ENCODE measurements at places on chromosomes 6 and 20. TPM values are rescaled to one million over a fixed set of nuclear protein-coding genes. Genes with fewer than 3 reads are reported as not detected.

GRCh38 chr6:135568379-135568778 is 70.8 kb upstream of the AHI1 start:
- peak; percentile 52 for DNase-seq

DNA sequence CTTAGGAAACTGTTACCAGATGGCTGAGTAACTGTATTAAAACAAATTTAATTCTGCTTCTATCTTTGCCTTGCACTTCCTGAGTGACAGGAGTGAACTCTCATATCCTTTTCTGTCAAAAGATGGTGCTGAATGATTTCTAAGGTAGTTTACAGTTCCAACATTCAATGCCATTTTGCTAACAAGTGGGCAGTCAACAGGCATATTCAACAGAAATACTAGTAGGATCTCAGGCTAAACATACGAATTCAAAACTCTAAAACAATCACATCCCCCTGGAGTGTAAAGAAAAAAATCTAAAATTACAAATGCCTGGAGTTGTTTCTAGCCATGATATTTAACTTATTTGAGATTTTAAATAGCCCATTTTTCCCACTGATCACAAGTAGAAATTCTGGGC is 6.7 kb downstream of the PSMB9 start:
- DNase-seq, result no peak

Gene ADGB
- total RNA-seq, result not detected

DNA sequence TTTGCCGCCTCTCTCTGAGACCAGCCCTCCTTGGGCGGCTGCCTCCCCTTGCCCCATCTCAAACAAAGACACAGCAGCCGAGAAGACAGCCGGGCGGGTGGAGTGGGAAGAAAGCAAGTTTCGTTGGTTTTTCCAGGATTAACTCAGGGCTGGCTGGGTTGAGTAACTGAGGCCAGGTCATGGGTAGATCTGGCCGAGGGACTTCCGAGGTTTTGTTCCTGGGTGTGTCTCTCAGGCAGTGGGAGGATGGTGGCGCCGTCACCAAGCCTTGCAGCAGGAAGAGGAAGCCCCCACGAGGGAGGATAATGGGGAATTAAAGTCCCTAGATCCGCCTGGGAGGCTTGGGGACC is 167.2 kb downstream of the TTLL2 start:
- DNase-seq, result no peak

Gene PRSS16
- 0.62 TPM for total RNA-seq

DNA sequence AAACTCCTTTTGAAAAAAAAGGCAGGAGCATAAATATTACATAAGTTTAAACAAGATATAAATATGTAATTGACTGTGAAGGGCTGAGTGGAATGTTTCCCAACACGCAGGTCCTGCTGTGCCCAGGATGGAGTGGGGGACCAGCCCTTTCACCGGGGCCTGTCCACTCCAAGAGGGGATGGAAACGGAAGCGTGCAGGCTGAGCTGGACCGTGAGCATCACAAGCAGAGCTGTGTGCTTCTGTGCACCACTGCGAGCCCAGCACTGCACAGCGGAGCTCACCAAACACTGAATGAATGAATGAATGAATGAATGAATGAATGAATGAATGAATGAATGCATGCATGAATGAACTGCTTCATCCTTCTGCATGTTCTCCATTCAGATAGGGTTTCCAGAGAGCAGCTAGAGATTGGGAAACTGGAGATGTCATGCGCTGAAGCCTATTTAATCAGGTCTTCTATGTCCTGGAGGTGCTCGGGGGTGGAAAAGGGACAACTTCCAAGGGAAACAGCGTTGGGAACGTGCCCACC is 157.7 kb downstream of the ANKRD60 start:
- DNase-seq, result no peak

- no peak for DNase-seq
These were observed 387.8 kb downstream of the TAF4 start for GRCh38 chr20:61677928-61678327.

GRCh38 chr20:57265997-57266290 is 497 bp downstream of the BMP7 start:
- DNase-seq, result no peak

GRCh38 chr6:136510782-136511181 is 39.4 kb downstream of the MAP7 start:
- DNase-seq, result no peak

Gene SAMD5
- 2.7 TPM for total RNA-seq

DNA sequence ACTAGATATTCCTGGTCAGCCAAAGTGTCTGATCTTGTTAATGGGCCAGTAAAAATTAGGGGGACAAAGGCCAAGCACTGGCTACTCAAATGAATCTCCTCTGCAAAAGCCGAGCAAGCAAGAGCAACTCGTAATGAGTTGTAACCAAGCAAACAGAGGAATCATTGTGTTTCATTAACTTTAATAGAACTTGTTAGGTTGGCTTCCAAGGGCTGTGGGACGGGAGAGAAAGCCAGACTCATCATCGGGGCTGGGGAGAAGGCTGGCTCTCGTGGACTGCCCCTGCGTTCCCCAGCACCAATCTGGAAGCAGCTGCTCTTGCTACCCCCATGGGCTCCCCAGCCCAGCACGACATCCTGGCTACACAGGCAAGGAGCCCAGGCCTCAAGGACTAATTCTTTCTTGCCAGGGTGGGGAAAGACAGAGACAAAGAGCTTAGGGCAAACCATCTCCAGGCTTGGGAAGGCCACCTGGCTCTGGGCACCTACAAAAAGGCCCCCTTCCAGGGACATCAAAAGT is 10.5 kb upstream of the SCUBE3 start:
- DNase-seq, result no peak

DNA sequence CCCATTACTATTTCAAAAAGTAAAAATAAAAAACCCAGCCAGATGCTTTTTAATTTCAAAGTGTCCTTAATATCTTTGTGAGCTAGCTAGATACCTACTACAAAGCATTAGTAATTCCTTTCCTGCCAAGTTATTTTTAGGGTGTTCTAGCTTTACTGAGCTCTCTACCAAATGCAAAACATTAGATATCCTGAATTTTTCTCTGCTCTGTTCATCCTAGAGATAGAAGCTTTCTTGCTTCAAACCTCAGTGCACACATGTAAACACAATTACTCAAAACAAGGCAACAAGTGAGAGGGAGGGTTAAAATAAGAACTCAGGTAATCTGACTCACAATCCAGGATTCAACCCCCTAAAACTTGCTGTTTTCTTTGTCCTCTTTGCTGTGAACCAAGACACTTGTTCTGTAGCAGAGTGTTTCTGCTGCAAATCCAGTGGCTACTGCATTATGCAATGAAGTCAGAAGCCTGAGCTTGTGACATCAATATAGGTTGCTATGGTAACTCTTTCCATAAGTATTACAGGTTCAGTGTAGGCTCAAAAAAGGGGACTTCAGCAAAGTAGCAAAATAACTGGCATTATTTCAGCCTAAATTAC is 72.6 kb upstream of the STXBP5 start:
- no peak for DNase-seq

DNA sequence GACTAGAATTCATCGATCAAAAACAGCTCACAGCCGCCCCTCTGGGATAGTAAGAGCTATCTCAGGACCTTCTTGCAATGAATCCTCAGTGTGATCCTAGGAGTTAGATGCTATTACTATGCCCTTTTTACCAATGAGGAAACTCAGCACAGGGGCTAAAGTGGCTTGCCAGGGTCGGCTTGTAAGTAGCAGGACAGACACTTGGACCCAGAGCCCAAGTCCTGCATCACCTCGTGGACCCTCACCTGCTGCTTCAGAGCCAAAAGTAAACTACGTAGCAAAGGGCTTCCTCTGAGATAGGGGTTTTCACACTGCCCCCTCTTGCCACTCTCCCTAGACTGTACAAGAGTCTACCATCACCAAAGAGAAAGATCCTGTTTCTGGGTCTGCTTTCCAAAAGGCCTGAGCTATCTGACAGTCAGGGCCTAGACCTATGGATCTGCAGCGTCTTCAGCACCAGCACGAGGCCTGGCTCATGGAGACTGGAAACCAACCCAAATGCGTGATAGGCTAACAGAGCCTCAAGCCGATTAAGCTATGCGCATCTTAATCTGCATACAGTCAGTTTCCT is 172.3 kb downstream of the ANKRD60 start:
- DNase-seq, result no peak

GRCh38 chr6:89433252-89434149 is 549 bp downstream of the ANKRD6 start:
- DNase-seq, result no peak

Gene PSORS1C1
- 3.4 TPM for total RNA-seq

GRCh38 chr6:137218473-137218916 is 690 bp downstream of the IFNGR1 start:
- peak; percentile 16 for DNase-seq

- DNase-seq, result no peak
These were observed 229.8 kb downstream of the HAO1 start for GRCh38 chr20:7710440-7710839.

DNA sequence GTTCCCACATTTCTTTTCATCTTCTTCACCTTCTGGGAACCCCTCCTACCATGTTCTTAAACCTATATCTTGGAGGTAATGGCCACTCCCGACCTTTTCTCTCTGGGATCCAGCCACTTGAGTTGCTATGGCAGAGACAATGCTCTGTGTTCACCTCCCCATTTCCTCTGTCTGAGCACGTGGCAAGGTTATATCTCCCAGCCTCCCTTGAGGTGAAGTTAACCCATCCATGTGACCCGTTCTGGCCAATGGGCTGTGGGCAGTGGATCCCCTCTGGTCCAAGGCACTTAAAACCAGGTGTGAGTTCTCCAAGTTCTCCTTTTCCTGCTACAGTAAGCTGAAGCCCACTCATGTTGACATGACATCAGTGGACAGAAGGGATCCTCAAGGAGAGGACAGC is 261.4 kb downstream of the LRFN2 start:
- no peak for DNase-seq

DNA sequence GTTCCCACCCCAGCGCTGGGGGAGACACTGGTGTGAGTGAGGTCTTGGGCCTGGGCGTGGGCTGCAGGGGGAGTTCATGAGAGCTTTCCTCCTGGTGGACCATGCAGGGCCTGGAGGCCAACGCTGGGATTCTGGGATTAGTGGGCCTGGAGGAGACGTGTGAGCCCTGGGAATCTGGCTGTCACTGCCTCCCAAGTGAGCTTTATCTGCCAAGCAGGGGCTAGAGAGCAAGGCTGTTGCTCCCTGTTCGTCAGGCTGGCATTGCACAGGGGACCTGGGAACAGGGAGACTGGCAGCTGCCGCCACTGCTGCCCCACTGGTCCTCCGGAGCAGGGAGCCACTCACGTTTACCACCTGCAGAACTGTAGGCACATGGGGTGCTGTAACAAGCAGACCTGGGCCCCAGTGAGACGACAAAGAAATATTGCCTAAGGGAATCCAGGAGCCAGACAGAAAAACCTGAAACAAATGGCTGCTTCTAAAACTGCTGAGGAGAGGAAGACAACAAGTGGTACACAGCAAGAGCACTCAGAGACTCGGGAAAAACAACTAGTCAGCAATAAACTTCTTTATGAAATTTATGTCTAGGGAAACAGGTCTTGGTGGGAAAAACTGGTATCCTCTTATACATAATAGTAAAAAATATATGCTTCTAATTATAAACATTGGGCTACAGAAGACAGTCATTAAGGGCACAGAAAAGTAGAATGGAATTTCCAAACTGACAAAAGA is 45.2 kb downstream of the PPP1R3G start:
- DNase-seq, result no peak

Gene FKBP1A
- 149 TPM for total RNA-seq

DNA sequence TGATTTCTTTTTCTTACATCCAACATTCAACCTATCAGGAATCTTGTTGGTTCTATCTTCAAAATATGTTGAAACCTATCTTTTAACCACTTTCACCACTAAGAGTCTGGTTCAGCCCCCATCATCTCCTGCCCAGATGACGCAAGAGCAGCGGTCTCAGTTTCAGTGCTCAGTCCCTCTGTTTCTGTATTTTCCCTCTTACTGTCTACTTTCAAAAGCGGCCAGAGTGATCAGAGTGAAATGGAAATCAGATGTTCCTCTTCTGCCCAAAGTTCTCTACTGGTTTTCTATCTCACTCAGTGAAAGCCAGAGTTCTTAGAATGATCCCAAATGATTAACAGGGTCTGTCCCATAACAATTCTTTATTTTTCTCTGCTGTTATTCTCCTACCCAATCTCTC is 147.9 kb upstream of the PDE7B start:
- DNase-seq, result no peak

- no peak for DNase-seq
These were observed 627 bp upstream of the RPP21 start for GRCh38 chr6:30344191-30344867.

DNA sequence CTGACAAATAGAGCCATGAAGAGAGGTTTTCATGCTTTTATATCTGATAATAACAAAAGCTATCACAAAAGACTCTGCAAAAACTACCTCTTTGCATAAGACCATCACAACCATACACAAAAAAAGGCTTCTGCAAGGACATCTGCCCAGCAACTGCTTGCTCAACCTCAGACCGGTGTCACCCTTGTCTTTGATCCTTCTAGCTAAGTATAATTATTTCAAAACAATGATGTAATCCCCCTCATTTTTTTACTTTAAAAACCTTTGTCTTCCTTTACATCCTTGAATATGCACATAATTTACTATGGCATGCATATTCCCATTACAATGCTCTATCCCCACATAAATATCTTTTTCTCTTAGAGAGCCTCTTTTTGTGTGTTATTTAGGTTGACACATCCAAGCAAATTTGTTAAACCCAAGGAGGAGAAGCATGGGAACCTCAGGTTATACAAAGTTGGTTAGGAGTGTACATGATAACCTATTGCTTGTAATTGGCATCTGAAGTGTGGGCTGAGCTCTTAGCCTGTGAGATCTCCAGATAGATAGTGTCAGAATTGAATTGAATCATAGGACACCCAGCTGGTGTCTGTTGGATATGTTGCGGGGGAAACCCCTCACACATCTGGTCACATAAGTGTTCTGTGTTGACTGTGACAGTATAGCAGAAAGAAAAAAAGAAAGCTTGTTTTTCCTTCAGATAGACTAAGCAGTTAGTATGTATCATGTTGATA is 20.7 kb upstream of the CGA start:
- DNase-seq, result no peak

- DNase-seq, result no peak
These were observed 63.4 kb downstream of the TXNDC5 start for GRCh38 chr6:7846966-7847818.

Gene MOXD1
- total RNA-seq, result 27.5 TPM

Gene FKBP1C
- 0.41 TPM for total RNA-seq

Gene WFDC10B
- total RNA-seq, result not detected

Gene MAP7
- 1.0 TPM for total RNA-seq

GRCh38 chr6:42405021-42405420 is 46.7 kb downstream of the TRERF1 start:
- peak; percentile 57 for DNase-seq

Measured in A172 (cell line).